ENCODE measurements at places on chromosomes 6 and 20. TPM values are rescaled to one million over a fixed set of nuclear protein-coding genes. Genes with fewer than 3 reads are reported as not detected.
A peak's percentile ranks its signal among the peaks of the same experiment; 100 is the strongest.

- DNase-seq: no peak
Measured at GRCh38 chr6:13300643-13301590, 27.4 kb downstream of the TBC1D7 start.

- peak; percentile 67 for DNase-seq
Measured at GRCh38 chr6:49849213-49849907, 17.0 kb downstream of the CRISP1 start.

GRCh38 chr6:1335367-1336037 lies 23.6 kb downstream of the FOXQ1 start:
- peak; percentile 97 for DNase-seq

DNA sequence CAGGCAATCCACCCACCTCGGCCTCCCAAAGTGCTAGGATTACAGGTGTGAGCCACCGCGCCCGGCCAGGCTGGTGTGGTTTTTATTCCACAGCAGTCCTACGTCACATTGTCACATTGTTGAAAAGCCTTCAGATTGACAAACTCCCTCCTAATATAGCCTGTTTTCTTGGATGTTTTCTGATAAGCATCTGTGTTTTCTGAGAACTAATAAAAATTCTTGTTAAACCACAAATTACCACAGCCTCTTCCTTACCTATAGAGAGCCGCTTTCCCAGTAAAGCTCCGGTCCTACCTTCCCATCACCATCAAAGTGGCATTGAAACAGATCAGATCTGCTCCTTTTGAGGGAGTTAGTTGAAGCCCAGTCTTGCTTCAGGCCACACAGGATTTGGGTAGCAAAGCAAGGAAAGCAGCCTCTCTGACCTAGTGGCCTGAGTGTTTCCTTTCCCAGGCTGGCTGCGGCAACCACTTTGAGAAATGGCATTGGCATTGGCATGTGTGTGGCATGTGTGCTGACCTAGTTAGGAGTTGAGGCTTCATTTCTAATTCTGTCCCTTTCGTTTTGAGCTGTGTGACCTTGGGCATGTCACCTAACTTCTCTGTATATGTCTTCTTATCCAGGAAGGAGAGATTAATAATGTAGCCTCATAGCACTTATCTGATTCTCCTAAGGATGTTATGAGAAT lies 1.7 kb upstream of the PKIG start:
- peak; percentile 45 for DNase-seq

GRCh38 chr6:34580707-34581560 lies 24.8 kb upstream of the SPDEF start:
- no peak for DNase-seq

The CALHM5 gene
- total RNA-seq: 0.08 TPM

DNA sequence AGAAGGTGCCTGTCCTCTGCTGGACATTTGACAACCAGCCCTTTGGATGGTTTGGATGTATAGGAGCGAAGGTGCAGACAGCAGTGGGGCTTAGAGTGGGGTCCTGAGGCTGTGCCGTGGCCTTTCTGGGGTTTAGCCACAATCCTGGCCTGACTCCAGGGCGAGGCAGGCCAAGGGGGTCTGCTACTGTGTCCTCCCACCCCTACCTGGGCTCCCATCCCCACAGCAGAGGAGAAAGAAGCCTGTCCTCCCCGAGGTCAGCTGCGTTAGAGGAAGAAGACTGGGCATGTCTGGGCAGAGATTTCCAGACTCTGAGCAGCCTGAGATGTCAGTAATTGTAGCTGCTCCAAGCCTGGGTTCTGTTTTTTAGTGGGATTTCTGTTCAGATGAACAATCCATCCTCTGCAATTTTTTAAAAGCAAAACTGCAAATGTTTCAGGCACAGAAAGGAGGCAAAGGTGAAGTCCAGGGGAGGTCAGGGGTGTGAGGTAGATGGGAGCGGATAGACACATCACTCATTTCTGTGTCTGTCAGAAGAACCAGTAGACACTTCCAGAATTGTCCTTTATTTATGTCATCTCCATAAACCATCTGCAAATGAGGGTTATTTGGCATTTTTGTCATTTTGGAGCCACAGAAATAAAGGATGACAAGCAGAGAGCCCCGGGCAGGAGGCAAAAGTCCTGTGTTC lies 1.3 kb upstream of the CDKN1A start:
- DNase-seq: no peak

DNA sequence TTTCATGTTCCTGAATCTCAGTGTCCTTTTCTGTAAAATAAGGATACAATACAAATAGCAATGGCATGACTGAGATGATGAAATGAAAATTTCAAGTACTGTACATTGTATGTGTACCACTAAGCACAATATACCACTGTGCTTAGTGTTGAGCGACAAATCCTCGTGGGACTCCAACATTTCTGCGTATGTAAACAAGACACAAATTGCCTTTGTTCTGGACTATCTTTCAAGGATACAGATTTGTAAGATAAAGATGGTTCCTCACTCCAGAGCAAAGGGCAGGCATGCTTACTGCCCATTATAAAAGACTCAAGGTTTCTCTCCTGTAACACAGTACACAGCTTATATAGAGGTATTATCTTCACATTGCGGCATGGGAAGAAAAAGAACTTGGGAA lies 6.0 kb downstream of the RARS2 start:
- DNase-seq: no peak

The CYP24A1 gene
- total RNA-seq: 1.9 TPM

DNA sequence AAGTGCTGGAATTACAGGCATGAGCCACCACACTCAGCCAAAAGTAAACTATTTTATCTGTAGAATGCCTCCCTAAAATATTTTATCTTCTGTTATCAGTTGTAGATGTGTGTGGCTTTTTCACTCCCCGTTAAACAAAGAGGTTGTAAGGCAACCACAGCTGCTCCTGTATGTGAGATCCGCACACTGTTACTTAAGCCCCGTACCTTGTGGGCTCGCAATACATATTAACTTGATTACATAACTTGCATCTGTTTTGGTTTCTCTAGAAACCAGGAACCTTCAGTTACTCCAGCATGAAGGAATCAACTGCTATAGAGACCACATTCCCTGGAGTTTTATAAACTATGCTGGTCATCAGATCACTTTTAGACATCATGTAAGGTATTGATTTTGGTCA lies 420.1 kb upstream of the SLC35B3 start:
- no peak for DNase-seq

The GNRH2 gene
- total RNA-seq: not detected

DNA sequence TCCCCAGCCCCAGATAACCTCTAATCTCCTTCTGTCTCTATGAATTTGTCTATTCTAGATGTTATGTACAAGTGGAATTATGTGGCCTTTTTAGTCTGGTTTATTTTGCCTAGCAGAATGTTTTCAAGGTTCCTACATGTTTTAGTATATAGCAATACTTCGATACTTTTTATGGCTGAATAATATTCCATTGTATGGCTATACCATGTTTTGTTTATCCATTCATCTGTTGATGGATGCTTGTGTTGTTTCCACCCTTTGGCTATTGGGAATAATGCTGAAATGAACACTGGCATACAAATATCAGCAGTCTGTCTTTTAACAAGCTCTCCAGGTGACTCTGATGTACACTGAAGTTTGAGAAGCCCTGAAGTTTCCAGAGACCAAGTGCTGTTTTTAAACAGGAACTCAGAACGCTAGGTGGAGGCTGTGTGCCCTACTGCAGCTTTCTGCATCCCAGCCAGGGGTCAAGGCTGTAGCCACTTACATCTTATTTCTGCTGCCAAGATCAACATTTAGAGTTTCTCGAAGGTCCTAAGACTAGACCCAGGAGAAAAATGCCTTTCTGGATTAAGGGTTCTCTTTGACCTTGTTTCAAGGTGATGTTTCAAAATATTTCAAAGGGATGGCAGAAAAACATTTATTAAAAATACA lies 123.0 kb downstream of the SOBP start:
- DNase-seq: no peak

DNA sequence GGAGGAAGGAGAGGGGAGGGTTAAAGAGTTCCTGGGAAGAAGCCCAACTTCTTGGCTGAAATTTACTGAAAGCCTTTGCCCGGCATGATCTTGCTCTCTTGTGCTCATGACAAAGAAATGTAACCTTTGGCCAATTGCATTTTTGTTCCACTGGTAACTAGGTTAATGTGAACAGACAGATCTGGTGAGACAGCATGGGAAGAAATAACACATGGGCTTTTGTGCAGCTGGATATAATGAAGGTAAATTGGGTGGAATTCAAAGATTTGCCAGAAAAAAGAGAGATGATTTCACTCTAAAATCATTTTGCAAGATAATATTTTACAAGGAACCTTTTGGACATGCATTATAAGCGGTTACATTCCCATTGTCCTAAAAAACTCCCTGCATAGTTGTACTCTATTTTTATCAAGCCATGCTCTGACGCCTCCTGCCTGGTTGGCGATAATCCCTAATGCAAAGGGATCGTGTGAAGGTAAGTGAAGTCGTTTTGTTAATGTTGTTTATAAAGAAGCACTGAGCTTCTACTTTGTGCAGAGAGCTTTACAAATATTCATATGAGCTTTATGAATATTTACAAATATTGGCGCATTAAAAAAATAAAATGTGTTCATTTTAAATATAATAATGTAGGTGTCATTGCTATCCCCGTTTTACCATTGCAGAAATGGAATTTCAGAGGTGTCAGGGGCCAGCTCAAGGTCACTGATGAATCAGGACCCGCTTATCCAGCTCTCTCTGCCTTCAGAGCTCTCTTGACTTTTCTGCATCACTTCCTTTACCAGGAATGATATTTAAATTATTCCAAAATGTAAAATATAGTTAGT lies 161.3 kb upstream of the AGPAT4 start:
- DNase-seq: peak; percentile 30
